ENCODE measurements at places on chromosomes 7 and 10. TPM values are rescaled to one million over a fixed set of nuclear protein-coding genes. Genes with fewer than 3 reads are reported as not detected.

- DNase-seq, result no peak
These were observed 15.4 kb downstream of the PTPRN2 start for GRCh38 chr7:158572000-158572828.

GRCh38 chr7:111654343-111654742, 92.1 kb upstream of the IMMP2L start:
- DNase-seq, result no peak

- no peak for DNase-seq
These were observed 15.5 kb upstream of the ANK3 start for GRCh38 chr10:60405172-60405571.

GRCh38 chr7:100582041-100582579, 3.8 kb downstream of the LRCH4 start:
- peak; percentile 92 for DNase-seq

GRCh38 chr10:78937800-78938694, 130.7 kb upstream of the ZMIZ1 start:
- no peak for DNase-seq

DNA sequence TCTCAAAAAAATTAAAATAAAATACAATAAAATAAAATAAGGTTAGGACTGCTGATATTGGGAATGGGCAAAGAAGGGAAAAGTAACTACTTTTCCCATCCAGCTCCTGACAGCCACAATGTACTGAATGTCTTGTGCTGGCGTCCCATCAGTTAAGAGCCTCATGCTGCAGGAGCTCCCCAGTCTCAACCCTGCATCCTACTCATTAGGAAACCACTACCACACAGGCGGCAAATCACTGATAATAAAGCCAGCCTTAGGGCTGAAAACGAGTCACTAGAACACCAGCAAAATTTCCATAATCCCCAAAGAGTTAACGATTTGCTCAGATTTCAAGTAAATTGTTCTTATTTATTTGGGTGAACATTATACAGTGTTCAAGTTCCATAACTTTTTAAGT, 4.3 kb downstream of the YWHAG start:
- DNase-seq, result no peak

- peak; percentile 1 for DNase-seq
These were observed 43.5 kb upstream of the ZMIZ1 start for GRCh38 chr10:79025199-79025832.

DNA sequence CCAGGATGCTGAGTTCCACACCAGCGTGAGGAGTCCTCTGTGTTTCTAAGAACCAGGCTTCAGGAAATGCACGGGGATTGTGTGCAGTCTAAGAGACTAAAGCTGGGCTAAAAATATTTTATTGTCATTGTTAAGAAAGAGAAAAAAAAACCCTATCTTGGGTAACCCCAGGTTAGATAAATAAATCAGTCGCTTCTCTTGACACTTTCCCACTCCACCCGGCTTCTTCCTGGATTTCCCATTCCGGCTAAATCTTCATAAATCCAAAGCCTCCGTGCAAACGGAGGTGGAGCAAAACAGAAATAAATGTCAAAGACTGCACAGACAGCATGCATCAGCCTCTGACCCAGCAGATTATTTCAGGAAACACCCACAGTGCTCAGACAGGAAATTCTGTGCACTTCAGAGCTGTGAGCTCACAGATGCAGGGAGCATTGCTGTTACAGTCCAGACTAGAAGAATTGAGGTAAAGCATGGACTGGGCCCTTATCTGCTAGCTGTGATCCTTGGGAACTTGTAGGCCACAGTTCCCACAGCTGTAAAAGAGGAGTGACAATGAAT, 44.8 kb upstream of the GRID1 start:
- no peak for DNase-seq

GRCh38 chr10:89659143-89660131, 14.4 kb upstream of the PANK1 start:
- no peak for DNase-seq

GRCh38 chr7:148987751-148988512, 40.4 kb downstream of the PDIA4 start:
- DNase-seq, result no peak

DNA sequence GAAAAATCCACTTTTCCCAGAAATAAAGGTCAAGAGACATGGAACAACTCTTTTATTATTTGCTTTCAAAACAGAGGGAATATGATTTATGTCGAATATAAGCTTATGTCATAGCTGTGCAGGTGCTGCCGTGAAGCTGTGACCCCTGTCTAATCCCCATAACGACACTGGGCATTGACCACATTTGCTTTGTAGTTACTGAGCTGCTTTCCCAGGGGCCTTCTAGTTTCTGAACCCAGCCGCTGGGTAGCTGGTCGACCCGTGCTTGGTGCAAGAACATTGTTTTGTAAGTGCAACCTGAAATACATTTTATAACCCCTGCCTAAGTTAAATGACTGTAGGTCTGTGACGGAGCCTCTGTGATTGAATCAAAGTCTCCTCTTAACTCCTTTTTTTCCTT, 144.9 kb upstream of the HDAC9 start:
- DNase-seq, result no peak

GRCh38 chr7:43869867-43870240, 537 bp upstream of the MRPS24 start:
- DNase-seq, result peak; percentile 16

- DNase-seq, result no peak
These were observed 100.8 kb downstream of the EBF3 start for GRCh38 chr10:129863201-129863663.

DNA sequence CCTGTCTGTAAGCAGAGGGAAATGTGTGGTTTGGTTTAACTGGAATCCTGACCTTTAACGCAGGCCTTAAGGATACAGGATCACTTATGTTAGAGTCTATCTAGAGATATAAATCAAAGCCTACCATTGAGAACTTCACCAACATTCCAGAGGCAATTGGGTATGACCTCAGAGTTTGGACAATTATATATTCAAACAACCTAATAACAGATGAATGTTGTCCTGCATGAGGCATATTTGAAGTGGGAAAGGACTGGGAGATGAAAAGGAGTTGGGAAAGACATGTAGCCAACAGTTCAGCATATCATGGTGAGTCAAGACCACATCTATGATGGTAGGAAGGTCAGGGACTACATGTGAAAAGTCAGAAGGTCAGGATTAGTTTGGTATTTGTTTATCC, 274.2 kb downstream of the DOCK4 start:
- DNase-seq, result no peak

DNA sequence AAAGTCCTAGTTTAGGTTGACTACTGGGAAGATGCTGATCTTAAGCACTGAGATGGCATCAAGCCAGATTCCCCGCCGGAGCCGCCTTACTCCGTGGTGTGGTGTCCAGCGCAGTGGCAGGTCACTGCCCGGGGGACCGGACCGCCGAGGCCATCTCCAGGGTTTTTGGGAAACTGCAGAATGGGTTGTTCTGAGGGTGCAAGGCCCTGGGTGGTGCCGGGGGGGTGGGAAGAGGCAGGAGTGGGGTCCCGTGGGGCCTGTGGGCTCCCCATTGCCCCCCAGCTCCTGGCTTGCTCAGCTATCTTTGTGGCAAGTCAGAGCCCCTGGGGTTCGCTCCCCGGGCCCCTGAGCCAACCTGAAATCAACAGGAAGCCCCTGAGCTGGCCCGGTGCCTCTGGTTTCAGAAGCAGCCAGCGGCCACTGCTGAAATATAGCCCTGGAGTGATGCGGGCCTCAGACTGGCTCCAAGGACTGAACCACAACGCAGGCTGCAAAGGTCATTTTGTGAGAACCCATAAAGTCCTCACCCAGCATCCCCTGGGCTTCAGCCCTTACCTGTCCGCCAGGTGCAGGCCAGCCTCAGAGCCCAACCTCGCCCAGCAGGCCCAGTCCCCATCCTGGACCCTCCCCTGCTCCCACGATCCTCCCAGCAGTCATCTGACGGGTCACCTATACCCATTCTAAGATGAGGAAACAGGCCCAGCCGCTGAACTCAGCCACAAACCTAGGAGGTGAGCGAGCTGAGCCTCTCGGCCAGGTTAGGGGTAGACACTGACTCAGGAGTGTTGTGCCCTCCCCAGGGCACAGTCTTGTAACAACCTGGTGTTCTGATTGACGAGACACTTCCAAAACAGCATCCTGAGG, 102.7 kb downstream of the PDGFA start:
- no peak for DNase-seq

The CNTNAP2 gene
- not detected for total RNA-seq

The PTPN20 gene
- 10.9 TPM for total RNA-seq

Data from thyroid gland (tissue), 4 donors.